ENCODE measurements at places on chromosomes 7 and 10.

DNA sequence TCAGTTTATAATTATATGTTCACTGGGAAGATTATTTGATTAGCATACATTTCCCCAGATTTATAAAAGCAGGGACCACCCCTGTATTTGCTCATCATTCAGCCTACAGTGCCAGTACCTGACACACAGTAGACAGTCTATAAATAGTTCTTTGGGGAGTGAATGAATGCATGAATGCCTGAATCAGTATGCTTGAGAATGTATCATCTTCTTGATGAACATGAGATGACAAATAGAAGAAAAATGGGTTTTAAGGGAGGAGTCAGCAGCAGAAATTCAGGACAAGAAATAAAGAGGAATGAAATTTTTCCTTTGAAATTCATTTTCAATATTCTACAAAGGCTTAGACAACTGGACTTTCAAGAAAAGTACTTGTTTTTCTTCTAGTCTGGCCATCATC is 295.8 kb upstream of the LRRTM3 start:
- no peak for DNase-seq

DNA sequence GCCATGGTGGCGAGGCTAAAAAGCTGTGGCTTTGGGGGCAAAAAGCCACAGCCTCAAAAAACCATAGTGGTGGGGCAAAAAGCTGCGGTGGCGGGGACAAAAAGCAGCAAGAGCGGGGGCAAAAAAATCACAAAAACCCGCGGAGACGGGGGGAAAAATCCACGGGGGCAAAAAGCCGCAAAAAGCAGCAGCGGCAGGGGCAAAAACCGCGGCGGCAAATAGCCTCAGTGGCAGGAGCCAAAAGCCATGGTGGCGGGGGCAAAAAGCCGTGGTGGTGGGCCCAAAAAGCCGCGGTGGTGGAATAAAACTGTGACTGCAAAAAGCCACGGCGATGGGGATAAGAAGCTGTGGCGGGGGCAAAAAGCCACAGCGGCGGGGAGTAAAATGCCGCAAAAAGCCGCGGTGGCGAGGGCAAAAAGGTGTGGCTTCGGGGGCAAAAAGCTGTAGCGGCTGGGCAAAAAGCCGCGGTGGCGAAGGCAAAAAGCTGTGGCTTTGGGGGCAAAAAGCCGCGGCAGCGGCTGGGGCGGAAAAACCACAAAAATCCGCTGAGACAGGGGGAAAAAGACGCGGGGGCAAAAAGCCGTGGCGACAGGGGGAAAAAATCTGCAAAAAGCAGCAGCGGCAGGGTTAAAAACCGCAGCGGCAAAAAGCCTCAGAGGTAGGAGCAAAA is 526.6 kb downstream of the ZNF33B start:
- no peak for DNase-seq

- no peak for DNase-seq
Observed at GRCh38 chr7:8443576-8444467, 10.4 kb downstream of the NXPH1 start.

DNA sequence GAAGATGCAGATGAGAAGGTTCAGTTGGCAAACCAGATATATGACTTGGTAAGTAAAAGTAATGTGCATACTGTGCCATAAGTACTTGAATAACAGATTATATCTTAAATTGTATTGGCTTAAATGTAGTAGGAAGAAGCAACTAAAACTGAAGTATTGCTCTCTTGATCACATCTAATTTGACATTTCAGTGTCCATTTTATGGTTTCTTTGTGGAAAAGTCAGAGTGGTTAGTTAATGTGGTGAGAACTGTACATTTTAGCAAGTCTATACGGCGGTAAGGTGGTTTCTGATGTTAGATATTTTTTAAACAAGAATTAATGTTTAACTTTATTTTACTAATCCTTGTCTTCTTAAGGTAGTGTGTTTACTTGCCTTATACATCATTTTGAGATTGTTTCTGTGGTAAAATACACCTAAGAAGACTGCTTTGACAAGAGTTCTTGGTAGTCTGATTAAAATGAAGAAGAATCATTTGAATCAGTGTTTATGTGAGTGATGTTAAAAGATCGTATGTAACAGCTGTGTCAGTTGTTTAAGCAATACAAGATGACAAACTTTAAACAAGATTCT is 5.1 kb downstream of the ING3 start:
- no peak for DNase-seq

- no peak for DNase-seq
Observed at GRCh38 chr7:136845899-136846465, 22.5 kb upstream of the CHRM2 start.

DNA sequence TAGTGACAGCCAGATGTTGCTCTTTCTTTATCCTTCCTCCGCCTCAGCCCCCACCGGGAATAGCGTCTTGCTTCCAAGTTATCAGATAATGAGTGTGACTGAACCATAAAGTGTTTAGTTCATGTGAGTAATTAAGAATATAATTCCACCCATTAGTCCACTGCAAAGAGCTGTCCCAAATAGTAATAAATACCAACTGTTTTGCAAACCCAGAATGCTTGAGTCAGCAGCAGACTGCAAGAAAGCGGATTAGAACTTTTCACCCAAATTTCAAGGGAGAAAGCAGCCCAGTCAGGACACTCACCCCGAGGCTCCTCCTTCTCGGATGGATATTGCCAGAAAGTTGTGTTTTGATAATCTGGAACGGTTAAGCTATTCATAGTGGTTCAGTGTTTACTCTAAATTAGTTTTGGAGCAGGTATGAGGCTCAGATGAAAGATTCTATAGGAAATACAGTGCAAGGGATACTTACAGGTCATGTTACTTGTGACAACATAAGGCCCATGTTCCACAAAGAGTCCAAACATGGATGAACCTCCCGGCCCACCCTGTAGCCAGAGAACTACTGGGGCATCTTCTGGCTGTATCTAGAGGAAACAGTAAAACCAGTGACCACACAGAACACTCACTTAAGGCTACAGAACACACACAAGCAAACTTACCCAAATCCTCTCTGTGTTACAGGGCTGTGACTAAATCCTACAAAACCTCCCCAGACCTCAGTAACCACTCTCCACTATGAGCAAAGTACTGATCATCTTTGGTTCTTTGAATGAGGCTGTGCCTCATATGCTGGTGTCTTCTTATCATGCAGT is 50.5 kb downstream of the CPVL start:
- DNase-seq = no peak

GRCh38 chr7:133313575-133313974 is 60.7 kb downstream of the EXOC4 start:
- DNase-seq = no peak

- DNase-seq = no peak
Observed at GRCh38 chr10:51100221-51100620, 25.9 kb downstream of the PRKG1 start.

- no peak for DNase-seq
Observed at GRCh38 chr7:13099154-13099795, 411.8 kb downstream of the ARL4A start.

- DNase-seq = no peak
Observed at GRCh38 chr7:76372984-76373833, 14.4 kb upstream of the YWHAG start.

DNA sequence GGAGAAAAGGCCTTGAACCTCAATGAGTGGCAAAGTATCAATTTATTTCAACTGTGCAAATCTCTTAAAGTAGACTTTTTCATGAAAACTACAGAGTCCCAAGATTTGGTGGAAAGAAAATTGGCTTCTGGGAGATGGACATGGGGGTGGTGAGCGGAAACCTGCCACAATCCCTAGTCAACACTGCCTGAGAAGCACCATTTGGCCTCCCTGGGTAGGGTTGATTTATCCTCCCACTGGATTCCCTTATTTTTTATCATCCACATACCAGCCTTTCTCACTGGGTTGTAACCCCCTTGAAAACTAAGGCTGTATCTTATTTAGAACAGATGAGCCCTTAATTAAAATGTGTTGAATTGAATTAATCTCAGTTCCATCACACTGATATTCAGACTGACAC is 101.7 kb upstream of the PTN start:
- no peak for DNase-seq

DNA sequence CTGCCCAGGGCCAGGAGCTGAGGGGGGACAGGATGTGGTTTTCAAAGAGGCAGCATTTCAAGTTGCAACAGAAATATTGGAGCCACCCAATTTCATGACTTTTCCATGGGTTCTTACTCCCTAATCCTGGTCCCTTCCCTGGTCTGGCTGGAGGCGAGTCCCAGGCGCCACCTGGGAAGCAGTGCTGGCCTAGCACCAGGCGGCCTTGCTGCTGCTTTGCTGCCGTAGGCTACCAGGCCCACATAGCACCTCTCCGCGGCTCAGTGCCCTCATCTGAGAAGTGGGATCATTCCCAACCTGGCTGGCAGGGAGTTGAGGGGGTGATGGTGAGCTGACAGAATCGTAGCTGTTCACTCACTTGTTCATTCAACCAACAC is 33.7 kb downstream of the ZMIZ1 start:
- no peak for DNase-seq

DNA sequence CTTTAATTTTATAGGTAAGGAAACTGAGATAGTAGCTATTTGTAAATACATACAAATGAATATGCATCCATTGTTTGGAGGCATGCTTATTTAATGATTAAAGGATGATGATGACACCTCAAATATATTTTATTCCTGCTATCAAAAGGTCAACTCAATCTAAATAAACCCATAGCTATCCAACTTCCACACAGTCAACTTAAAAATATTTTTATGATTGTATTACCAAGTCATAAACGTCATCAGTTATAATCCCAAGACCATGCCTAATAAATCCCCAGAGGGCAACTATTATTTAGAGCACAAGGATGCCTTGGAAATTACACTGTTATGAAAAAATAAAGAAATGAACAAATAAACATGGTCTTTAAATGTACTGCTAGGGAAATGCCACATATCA is 102.1 kb downstream of the MPP7 start:
- DNase-seq = no peak

DNA sequence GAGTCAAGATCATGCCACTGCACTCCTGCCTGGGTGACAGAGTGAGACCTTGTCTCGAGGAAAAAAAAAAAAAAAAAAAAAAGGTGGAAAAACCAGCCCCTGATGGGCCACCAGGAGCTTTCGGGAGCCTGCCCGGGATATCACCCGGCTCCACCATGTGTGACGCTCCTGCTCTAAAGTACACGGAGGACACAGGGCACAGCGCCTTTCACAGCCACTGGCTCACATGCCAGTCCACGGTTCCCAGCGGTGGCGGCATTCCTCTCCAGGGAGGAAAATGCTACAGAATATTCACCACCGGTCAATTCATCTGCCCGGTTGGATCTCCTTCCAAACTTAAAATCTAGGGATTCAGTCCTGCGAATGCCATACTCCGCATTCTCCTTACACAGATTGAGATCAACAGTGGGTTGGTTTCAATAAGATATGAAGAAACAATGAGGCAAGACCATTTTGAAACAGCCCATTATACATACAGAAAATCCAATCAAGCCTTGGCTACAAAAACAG is 81.2 kb downstream of the CTBP2 start:
- DNase-seq = no peak

DNA sequence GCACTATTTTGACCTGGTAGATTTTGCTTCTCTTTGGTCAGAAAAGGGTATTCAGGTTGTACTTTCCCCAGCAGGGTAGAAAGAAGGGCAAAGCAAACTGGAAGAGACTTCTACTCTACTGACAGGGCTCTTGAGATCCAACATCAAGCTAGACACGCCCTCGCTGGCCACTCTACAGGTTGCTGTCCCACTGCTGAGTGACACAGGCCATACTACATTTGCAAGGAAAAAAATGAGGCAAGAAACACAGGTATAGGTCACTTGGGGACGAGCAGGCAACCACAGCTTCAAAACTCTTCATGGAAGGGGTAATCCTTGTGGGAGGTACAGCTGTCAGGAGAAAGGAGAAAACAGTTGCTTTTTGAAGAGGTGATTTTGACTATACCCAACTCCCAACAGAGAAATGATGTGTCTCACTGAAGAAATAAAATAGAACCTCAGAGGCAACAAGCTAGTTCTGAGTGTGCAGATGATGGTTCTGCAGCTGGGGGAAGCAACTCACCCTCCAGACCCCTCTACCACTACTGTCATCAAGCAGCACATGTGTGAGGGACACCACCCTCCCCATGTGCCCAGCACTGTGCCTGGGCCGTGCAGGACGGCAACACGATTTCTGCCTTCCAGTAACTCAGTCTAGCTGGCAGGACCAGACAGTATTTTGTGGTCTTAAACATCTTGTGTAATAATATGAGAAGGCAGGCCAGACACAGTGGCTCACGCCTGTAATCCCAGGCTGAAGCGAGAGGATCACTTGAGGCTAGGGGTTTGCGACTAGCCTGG is 16.3 kb downstream of the AKR1B1 start:
- DNase-seq = no peak

- DNase-seq = no peak
Observed at GRCh38 chr7:55081068-55081467, 62.3 kb downstream of the EGFR start.

DNA sequence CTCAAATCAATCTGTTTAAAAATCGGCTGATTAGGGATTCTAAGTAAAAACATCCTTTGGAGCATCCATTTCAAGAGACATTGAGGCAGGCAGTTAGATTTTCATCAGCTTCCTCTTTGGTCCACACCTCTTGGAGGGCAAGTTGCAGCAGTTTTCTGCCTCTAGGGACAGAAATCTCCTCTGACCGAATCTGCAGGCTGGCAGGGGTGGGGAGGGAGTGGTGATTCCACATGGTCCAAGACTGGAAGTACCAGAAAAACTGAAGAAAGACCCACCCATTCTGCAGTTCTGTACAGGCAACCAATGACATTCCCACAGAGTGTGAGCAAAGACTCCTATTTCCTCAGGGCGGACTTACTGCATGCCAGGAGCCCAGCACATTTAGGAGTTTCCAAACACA is 29.0 kb downstream of the FGFBP3 start:
- no peak for DNase-seq

- no peak for DNase-seq
Observed at GRCh38 chr10:44193567-44194220, 191.2 kb downstream of the CXCL12 start.

DNA sequence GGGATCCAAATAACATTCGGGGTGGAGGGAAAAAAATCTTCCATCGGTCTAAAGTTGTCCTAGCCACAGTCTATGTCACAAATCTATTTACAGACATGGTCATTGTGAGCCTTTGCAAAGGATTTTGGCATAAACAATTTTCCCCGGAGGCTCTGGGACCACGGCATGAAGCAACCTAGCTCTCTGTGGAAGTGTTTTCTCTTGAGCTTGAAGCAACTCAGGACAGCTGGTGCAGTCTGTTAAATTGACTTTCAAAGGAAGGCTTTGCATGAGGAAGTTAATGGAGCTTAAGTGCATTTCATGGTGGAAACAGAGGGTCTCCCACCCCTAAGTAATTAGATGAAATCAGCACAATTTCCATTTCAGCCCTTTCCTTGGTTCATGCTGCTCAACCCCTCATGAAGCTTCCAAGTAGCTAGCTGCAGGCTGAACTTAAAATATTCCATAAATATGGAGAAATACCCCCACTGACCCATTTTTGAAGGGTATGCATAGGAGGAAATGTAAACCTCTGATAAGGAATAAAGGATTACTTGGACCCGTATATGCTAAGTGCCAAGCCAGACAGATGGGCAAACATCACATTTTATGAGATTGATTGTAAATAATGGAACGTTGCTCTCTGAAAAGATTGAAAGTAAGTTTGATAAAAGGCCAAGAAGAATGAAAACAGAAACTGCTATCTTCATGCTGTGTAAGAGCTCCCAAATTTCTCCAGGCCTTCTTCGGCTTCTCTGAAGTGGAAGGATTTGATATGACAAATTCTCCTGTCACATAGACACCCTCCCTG is 39.9 kb downstream of the CCDC3 start:
- DNase-seq = no peak
